ENCODE measurements at places on chromosomes 4 and X. TPM values are rescaled to one million over a fixed set of nuclear protein-coding genes. Genes with fewer than 3 reads are reported as not detected.

DNA sequence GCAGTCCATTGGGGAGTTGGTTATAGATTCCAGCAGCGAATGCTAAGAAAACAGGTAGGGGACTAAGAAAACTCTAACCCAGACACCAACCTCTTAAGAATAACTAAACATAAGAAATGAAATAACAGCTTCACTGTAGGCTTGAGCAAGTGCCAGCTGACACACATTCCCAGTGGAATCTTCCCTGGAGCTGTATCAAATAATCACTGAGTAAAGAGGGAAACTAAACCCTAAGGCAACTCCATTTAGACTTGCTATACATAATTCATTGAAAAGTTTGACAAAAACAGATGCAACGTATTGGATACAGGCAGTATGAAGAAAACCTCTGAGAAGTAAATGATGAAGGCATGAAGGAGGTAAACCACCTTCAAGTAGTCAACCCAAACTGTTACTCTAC lies 293.5 kb downstream of the OPHN1 start:
- no peaks in the 10 kb centered on the region for H3K36me3 ChIP-seq
- no peak overlapping the region for H3K27ac ChIP-seq
- no peak overlapping the region for H3K4me3 ChIP-seq
- no peaks in the 10 kb centered on the region for H3K4me1 ChIP-seq

DNA sequence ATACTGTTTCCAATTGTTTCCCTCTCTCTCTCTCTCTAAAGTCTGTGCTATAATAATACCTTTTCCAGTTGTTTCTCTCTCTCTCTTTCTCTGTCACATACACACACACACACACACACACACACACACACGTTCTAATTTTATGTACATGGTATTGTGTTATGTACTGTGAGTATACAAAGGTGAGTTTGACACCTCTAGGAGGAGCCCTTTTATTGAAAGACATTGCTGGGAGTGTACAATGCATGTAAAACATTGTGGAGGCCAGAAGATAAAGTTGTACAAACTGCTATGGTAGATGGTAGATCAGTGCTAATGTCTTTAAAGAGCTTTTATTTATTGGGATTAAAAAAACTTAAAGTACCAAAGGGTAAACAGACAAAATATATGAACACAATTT lies 53.6 kb downstream of the BLTP1 start:
- no peak for DNase-seq
- H3K4me3 ChIP-seq: no peak overlapping the region
- H3K27me3 ChIP-seq: no peaks in the 10 kb centered on the region
- H3K36me3 ChIP-seq: peaks cover 6% of the 10 kb centered on the region
- no peak overlapping the region for H3K27ac ChIP-seq

The ANKRD37 gene
- 9.2 TPM for total RNA-seq

The H2BW2 gene
- not detected for total RNA-seq

GRCh38 chr4:87188048-87188447 lies 32.4 kb downstream of the KLHL8 start:
- H3K36me3 ChIP-seq: no peaks in the 10 kb centered on the region
- no peaks in the 10 kb centered on the region for H3K4me1 ChIP-seq
- H3K27ac ChIP-seq: no peak overlapping the region
- DNase-seq: no peak
- H3K4me3 ChIP-seq: no peak overlapping the region
- no peaks in the 10 kb centered on the region for H3K27me3 ChIP-seq

The SLIT2 gene
- 102 TPM for total RNA-seq

The GPR173 gene
- total RNA-seq: 0.86 TPM

The ASB12 gene
- total RNA-seq: 0.34 TPM

The DLG3 gene
- 14.7 TPM for total RNA-seq

The RNF150 gene
- total RNA-seq: 2.1 TPM

The NAT8L gene
- total RNA-seq: not detected

- peaks cover 17% of the 10 kb centered on the region for H3K4me1 ChIP-seq
- H3K36me3 ChIP-seq: no peaks in the 10 kb centered on the region
- H3K4me3 ChIP-seq: no peak overlapping the region
Observed at GRCh38 chr4:40587826-40588225, 41.8 kb downstream of the RBM47 start.

The GYPE gene
- 0.89 TPM for total RNA-seq

GRCh38 chr4:48194971-48195370 lies 60.9 kb upstream of the TXK start:
- no peak for DNase-seq
- no peaks in the 10 kb centered on the region for H3K36me3 ChIP-seq
- no peaks in the 10 kb centered on the region for H3K27me3 ChIP-seq
- H3K4me1 ChIP-seq: peaks cover 9% of the 10 kb centered on the region
- H3K27ac ChIP-seq: no peak overlapping the region

DNA sequence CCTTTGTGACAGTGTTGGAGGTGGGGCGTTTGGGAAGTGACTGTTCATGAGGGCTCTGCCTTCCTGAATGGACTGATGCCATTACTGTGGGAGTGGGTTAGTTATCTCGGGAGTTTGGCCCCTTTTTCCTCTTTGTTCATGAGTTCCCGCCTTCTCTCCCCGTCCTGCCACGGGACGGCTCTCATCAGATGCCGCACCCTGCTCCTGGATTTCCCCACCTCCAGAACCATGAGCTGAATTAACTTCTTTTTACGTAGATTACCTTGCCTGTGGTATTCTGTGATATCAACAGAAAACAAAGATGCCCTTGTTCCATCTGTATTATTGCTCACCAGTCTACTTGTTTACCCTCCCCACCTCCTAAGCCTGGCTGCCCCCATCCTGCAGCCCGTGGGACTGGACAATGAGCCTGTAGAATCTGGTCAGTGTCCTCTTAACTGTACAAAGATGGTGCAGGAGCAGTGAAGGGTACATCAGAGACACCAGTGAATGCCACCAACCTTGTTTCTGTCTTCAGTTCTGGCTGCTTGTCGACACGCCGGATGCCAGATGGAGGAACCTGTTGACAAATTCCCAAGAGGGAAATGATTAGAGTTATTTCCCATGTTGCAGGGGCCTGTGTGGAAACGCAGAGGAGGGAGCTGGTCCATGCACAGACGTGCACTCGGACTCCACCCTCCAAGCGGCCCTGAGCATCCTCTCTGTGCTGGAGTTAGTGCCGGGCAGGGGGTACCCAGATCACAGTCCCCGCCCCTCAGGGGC lies 104.7 kb downstream of the ABLIM2 start:
- H3K27ac ChIP-seq: no peak overlapping the region
- H3K36me3 ChIP-seq: no peaks in the 10 kb centered on the region
- H3K4me1 ChIP-seq: peaks cover 10% of the 10 kb centered on the region

- DNase-seq: no peak
- H3K36me3 ChIP-seq: no peaks in the 10 kb centered on the region
- H3K4me1 ChIP-seq: no peaks in the 10 kb centered on the region
- H3K27me3 ChIP-seq: no peaks in the 10 kb centered on the region
- H3K27ac ChIP-seq: no peak overlapping the region
Observed at GRCh38 chr4:127606823-127607222, 25.9 kb upstream of the INTU start.

The GNRHR gene
- not detected for total RNA-seq
